Urinary bladder (tissue), 4 donors: ENCODE measurements at places on chromosomes 7 and 10. TPM values are rescaled to one million over a fixed set of nuclear protein-coding genes. Genes with fewer than 3 reads are reported as not detected.

PDGFA gene
- 28.9 TPM for total RNA-seq

RBP3 gene
- total RNA-seq, result not detected

C10orf105 gene
- total RNA-seq, result 0.26 TPM

SOSTDC1 gene
- 25.6 TPM for total RNA-seq

HTR7 gene
- 2.2 TPM for total RNA-seq
